Endothelial cell of coronary artery (primary cell): ENCODE measurements at places on chromosomes 4 and X. TPM values are rescaled to one million over a fixed set of nuclear protein-coding genes. Genes with fewer than 3 reads are reported as not detected.

The POU4F2 gene
- total RNA-seq, result not detected in 2 replicates

The SPRY1 gene
- total RNA-seq, result 8.7 and 18.6 TPM in 2 replicates

The ARL13A gene
- not detected in 2 replicates for total RNA-seq

The GIMD1 gene
- total RNA-seq, result not detected in 2 replicates

The SLC9B1 gene
- 0.47 and 0.63 TPM in 2 replicates for total RNA-seq

The CLNK gene
- not detected in 2 replicates for total RNA-seq

The PYURF gene
- total RNA-seq, result 97.8 and 103 TPM in 2 replicates

The BST1 gene
- total RNA-seq, result 7.8 and 13.3 TPM in 2 replicates

The GCNA gene
- total RNA-seq, result 0.99 and 2.7 TPM in 2 replicates

The GAGE2A gene
- total RNA-seq, result not detected in 2 replicates

The LDB2 gene
- total RNA-seq, result 128 and 441 TPM in 2 replicates

The CXorf65 gene
- total RNA-seq, result not detected in 2 replicates

The RAB9B gene
- 0.28 and 0.54 TPM in 2 replicates for total RNA-seq

The TNIP2 gene
- 71.3 and 88.4 TPM in 2 replicates for total RNA-seq

The SLC49A3 gene
- total RNA-seq, result 1.7 and 3.3 TPM in 2 replicates

The RAB41 gene
- not detected in 2 replicates for total RNA-seq

The GABRG1 gene
- not detected in 2 replicates for total RNA-seq

The GASK1B gene
- 54.5 and 99.3 TPM in 2 replicates for total RNA-seq

The ZAR1 gene
- not detected in 2 replicates for total RNA-seq

The SPIN4 gene
- total RNA-seq, result 1.4 and 1.8 TPM in 2 replicates

The CD38 gene
- 0.09 TPM in 2 replicates for total RNA-seq

The SMPX gene
- total RNA-seq, result not detected in 2 replicates

The HMGN5 gene
- 0.66 and 1.2 TPM in 2 replicates for total RNA-seq

The ZNF732 gene
- 0.18 and 0.28 TPM in 2 replicates for total RNA-seq

The SSX3 gene
- not detected in 2 replicates for total RNA-seq

The VEGFC gene
- total RNA-seq, result 14.3 and 39.6 TPM in 2 replicates

The PLK4 gene
- 6.8 and 18.1 TPM in 2 replicates for total RNA-seq

The TMEM187 gene
- total RNA-seq, result 4.9 and 8.1 TPM in 2 replicates

The NLRP2B gene
- total RNA-seq, result under 0.01 TPM in 1 of 2 replicates, not detected in the other

The KCTD8 gene
- total RNA-seq, result under 0.01 TPM in 1 of 2 replicates, not detected in the other

The RPS6KA6 gene
- 0.19 and 0.99 TPM in 2 replicates for total RNA-seq
